ENCODE measurements at places on chromosomes 5 and 9.

- no peak for DNase-seq
These were observed 790 bp downstream of the PTAR1 start for GRCh38 chr9:69759021-69759420.

- no peak for DNase-seq
These were observed 187.6 kb downstream of the PARP8 start for GRCh38 chr5:50854082-50854481.

DNA sequence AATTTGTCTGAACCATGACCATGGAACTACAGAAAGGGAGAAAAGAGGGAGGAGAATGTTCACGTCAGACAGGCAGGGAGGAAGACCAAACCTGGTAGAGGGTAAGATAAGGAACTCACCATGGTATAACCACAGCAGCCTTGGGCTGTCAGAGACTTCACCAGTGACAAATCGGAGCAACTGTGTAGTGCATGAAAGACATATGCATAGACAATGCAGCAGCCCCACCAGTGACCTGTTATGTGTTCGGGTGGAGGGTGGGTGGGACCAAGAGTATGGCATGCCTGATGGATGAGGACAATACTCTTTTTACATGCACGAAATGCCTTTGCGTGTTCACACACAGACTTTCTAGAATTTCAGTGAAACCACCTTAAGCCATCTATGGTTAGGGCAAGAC lies 221.8 kb upstream of the RASEF start:
- no peak for DNase-seq

DNA sequence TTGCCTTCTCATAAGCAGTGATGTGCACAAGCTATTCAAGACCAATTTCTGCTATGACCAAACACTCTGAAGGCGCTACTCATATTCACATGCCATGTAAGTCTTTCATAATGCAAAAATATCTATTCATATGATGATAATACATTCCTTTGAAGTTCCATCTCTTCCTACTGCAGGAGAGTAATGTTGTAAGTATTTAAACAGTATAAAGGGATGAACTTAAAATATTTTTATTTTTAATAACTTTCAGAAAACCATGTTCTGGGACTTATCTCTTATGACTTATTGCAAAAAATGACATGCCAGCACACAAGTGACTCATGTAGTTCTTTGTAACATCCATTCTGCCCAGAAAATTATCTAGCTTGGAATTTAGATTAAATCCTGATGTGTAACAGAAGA lies 376.4 kb downstream of the KCTD16 start:
- no peak for DNase-seq

DNA sequence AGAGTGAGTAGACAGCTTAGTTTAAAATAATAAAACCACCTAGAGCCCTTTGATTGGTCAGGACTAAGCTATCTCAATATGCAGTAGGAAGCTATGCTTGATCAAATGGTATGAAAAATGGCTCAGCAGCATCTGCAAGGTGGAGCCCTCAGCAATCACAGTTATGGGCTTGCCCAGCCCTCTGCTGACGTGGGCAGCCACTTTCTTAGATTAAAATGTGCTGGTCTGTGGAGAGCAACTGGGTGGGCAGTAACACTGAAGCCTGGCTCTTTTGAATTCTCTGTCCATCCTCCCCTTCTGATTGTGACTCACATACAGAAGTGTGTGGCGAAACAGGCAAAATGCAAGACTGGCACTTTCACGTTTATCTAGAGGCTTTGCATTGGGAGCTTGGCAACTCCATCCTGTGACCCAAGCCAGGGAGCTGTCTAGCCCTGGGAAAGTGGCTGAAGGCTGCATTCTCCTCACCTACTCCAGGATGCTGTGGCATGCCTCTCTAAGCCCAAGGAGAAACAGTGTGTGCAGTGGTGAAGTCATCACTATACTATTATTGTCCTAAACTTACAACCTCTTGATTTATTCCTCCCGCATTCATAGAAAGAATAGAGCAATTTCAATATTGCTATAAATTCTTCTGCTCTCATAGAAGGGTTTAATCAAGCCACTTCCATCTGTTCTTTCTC lies 61.1 kb downstream of the MED10 start:
- DNase-seq: no peak

DNA sequence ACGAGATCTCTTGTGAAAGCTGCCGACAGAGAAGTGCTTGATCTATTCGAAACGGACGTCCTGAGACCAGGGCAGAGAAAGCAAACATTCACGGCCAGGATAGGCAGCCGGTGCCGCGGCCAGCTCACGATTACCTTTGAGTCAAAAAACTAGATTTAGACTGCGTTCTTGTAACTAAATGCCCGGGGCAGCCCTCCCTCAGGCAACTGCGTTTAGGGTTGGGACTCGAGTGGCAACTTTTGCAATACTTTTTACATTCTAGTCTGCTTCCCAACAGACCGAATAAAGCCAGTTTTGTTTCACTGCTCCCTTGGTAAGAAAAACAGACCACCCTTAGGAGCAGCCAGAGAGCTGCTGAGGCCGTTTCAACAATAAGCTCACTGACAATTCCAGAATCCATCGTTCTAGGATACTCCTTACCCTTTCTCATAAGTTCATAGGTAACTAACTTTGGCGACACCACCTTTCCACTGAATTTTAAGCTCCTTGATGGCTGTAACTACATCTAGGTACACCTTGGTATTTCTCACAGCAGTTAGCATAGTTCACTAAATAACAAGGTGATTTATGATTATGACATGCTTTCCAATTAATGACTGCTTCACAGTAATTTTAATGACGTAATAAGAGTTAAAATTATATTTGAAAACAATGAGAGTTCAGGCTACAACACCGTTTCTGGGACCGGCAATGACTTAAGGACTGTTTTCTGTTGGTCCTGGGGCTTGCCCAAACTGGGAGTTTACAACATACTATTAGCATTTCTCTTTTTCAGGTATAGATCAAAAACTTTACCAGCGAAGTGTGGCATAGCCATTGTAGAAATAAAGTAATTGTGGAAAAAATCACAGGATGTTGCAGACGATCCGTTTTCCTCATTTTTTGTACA lies 899 bp upstream of the RAPGEF6 start:
- no peak for DNase-seq

- DNase-seq: no peak
These were observed 1302.7 kb upstream of the DMAC1 start for GRCh38 chr9:9102295-9102694.

DNA sequence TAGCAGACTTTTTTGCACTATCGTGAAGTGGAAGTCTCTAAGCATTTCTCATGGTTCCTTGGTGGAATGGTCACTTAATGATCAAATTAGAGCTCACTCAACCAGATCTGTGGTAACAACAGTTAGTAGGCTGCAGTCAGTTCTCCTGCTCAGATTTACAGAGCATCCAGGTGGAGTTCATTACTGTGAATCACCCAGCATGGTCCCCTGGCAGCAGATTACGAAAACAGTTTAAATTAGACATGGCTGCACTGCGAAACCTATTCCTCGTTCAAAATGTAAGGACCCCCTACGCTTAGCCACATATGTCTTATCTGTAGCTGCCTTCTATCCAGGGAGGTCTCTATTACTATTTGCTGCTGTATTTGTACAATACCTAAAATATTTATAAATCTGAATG lies 823.6 kb upstream of the ARRDC3 start:
- no peak for DNase-seq

GRCh38 chr9:89690334-89690912 lies 85.6 kb downstream of the GADD45G start:
- DNase-seq: no peak

DNA sequence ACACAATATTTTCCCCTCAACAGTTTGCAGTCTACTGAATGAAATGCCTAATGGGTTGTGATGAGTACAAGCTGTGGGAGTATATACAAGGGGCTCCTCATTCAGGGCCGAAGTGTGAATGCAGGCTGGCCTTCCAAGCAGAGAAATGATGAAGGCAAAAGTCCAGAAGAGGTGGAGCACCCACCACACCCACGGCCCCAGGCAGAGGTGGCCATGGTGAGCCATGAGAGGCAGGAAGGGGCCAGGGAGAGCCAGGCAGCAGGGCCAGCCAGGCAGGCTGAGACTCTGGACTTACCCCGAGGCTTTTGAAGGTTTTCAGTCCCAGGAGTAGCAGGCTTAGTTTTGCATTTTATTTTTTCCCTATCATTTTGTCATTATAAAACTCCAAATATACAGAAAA lies 218.1 kb downstream of the AUH start:
- DNase-seq: no peak

DNA sequence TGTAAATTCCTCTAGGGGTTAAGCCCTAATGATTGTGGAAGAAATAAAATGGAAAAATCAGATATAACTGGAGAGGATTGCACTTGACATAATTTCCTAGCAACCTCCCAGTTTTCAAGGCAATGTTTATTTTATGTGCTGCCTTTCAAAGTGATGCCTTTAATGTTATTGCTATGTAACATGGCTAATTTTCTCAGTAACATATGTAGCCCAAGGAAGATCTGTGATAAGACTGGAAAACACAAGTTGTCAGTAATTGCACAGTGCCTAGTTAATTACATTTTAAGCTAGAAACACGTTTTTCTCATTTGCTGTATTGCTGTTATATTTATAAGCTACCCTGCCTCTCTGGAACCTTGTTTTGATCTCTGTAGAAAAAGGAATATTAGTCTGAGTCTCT lies 49.2 kb upstream of the KCNN2 start:
- DNase-seq: no peak

GRCh38 chr5:178418031-178418430 lies 172.2 kb downstream of the COL23A1 start:
- no peak for DNase-seq

DNA sequence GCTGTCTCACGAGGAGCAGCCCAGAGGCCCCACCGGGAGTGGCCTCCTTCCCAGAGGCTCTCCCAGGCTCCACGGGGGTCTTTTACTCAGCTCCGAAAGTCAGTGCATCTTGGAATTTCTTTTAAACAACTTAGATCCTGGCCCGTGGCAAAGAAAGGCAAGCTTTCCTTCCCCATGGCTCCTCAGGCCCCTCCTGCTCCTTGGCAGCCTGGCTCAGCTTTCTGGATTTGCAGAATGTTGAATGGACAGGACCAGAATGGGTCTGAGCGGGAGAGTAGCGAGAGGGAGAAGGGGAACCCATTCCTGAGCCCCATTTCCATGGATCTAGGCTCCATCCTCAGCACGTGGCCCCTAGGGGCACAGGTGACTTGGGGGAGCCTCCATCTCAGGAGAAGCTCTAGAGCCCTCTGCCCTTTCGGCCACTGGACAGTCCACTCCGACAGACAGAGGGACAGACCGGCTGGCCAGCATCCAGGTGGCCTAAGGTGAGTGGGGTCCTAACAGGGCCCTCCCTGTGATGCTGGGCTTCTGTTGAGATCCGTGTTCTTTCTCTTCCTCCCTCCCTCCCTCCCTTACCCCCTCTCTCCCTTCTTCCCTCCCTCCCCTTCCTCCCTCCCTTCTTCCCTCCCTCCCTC lies 173.9 kb upstream of the PPP1R26 start:
- no peak for DNase-seq

GRCh38 chr5:141517312-141517711 lies 28.4 kb downstream of the PCDHGC5 start:
- DNase-seq: no peak

- no peak for DNase-seq
These were observed 208.0 kb upstream of the PDE4D start for GRCh38 chr5:60101573-60101972.

- DNase-seq: no peak
These were observed 1.1 kb downstream of the BAG1 start for GRCh38 chr9:33263131-33264002.

GRCh38 chr9:38144421-38144820 lies 75.4 kb upstream of the SHB start:
- DNase-seq: no peak

GRCh38 chr9:91186632-91187108 lies 175.0 kb downstream of the AUH start:
- no peak for DNase-seq

- DNase-seq: no peak
These were observed 20.3 kb downstream of the NEK6 start for GRCh38 chr9:124278054-124278540.

GRCh38 chr9:99066571-99066970 lies 38.3 kb upstream of the TGFBR1 start:
- DNase-seq: no peak

DNA sequence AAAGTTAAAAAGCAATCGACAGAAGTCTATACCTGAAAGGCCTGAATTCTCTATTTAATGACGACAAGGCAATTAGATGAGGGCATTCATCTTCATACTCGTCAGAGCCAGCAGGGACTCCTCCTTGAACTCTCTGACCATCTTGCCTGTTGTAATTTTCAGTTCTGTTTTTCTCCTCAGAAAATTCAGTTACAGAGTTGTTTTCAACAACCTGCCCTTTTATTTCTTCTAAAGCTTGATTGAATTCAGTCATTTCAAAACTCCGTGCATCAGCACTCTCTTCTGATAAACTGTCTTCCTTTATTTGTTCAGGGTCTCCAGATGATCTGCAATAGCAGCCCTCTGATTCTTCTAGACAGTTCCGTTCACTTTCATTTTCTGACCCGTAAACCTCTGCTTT lies 15.6 kb downstream of the RIOK2 start:
- DNase-seq: no peak

DNA sequence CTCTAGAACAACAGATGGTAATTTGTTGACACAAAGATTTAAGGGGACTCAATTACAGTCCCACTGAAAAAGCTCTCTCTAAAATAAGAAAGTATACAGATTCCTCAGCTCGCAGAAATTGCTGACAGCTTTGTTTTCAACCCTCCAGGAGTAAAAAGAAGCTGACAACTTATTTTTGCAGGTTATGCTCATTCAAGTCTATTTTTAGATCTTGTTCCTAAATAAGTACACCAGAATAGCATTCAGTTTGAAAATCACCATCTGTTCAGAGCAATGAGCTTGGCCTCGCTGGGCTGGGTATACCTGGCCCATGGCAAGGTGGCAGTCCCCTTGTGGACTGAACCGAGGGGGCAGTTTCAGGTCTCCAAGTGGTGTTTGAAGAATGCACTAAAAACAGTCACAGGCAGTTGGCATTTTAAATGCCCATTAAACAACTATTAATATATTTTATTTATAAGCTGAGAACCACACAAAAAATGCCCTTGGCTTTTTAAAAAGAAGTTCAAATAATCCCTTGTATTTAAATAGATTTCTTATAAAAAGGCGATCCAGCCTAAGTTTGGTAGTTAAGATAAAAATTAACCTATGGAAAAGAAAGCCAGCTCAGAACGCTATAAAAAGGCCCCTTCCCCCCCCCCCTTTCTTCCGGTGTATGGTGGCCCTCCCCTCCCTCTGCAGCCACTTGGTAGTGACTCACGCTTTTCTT lies 169.2 kb downstream of the AUH start:
- no peak for DNase-seq

DNA sequence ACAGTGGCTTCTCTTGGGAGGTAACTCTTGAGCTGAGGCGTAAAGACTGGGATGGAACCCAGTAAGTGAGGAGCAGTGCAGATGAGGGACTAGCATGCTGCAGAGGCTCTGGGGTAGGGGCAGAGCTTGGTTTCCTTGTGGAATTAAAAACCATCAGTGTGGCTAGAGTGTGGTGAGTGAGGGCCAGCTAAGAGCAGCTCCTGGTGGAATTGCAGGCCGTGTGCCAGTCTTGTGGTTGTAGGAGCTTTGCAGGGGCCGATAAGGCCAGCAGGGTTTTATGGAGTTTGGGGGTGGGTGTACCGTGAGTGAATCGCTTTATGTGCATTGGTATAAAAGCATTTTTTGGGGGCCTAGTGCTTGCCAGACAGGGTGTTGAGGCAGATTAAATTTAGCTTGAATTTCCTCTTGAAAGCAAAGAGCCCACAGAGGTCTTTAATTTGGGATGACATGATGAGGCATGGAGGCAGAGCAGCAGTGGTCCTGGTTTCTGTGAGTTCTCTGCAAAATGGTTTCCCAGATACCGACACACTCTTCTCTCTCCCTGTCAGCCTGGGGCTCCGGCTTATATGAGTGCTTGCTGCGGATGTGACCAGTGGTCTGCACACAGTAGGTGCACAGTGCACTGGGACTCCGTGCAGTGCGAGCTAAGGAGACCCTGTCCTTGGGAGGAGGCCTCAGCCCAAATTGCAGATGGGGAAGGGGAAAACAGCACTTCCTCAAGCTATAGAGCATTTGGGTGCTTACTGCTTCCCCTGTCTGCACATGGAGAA lies 176.4 kb upstream of the PITX1 start:
- DNase-seq: no peak

All from stimulated activated CD4-positive, alpha-beta T cell treated with anti-CD3 and anti-CD28 coated beads, Interleukin-15, amount 100 ng/mL, for 48 hours (primary cell).